ENCODE measurements at places on chromosomes 1 and 21.

- no peak for DNase-seq
These were observed 27.7 kb upstream of the SYT6 start for GRCh38 chr1:114181356-114181755.

DNA sequence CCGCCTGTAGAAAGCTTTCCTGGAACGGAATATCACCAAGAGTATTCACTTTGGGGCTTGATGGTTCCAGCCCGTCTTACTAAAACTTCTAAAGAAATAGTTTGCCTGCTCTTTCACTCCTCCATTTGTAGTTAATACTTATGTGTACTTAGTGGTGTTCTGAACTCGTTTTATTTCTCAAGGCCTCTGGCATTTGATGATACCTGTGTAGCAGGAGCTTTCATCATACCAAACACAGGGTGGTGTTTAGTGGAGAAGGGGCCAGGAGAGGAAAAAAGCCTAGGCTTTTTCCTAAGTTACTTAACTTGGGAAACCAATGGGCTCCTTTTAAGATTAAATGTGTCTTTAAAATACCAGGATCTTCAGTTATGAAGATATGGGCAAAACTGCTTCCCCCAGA lies 74.3 kb downstream of the RPS6KA1 start:
- no peak for DNase-seq

GRCh38 chr21:46004168-46004861 lies 22.7 kb downstream of the COL6A1 start:
- DNase-seq, result peak; percentile 93

GRCh38 chr21:33942426-33942825 lies 26.8 kb upstream of the ATP5PO start:
- DNase-seq, result no peak

- no peak for DNase-seq
These were observed 92.0 kb downstream of the KIF1B start for GRCh38 chr1:10302416-10302815.

- no peak for DNase-seq
These were observed 42.5 kb downstream of the WDR4 start for GRCh38 chr21:42836767-42837301.

- no peak for DNase-seq
These were observed 28.0 kb upstream of the PLCH2 start for GRCh38 chr1:2448098-2448445.

- DNase-seq, result no peak
These were observed 152.5 kb downstream of the TIAM1 start for GRCh38 chr21:31191553-31191952.

- no peak for DNase-seq
These were observed 157.9 kb upstream of the NBPF11 start for GRCh38 chr1:148309940-148310500.

DNA sequence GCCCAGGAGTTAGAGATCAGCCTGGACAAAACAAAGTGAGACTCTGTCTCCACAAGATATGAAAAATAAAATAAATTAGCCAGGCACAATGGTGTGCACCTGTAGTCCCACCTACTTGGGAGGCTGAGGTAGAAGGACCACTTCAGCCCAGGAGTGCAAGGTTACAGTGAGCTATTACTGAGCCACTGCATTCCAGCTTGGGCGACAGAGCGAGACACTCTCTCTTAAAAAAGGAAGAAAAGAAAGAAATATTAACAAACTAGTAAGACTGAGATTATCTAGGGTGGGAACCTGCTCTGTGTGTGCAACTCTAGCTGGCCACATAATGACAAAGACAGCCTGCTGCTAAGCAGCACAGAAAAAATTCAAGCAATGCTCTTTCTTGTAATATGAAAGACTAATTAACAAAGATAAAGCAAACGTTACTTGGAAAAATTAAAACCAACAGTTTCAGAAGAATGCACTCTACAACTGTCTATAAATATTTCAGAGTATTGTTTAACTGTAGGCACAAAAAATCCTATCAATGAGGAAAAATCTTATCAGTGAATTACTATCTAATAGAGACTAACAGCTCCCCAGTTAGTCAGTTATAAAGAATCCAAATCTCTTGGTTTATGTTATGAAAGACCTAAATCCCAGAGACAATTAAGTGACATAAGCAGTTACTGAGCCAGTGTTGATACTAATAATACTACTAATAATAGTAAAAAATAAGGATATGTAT lies 74.5 kb downstream of the ENAH start:
- DNase-seq, result no peak

- no peak for DNase-seq
These were observed 147.7 kb downstream of the DMRTA2 start for GRCh38 chr1:50275566-50275965.

DNA sequence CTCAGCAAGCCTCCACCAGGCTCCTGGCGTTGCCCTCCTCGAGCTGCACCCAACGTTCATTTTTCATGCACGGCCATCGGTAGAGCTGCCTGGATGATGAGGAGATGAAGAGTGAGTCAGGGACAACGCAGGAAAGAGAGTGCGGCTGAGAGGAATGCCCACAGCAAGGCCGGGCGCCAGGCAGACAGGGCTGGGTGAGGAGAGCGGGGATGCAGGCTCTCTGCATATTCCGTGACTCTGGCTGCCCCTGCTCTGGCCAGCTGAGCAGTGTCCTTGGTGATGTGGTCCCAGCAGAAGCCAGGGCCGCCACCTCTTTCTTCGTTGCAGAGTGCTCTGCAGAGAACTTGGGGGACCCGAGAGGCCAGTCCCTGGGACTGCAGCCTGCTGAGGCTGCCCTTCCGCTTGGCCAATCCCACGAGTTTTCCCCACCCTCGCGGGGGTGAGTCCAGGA lies 10.8 kb downstream of the UMODL1 start:
- DNase-seq, result no peak

GRCh38 chr1:173862769-173863223 lies 5.0 kb downstream of the GAS5 start:
- DNase-seq, result no peak

- DNase-seq, result no peak
These were observed 3.6 kb downstream of the ZC3H12A start for GRCh38 chr1:37477946-37478345.

DNA sequence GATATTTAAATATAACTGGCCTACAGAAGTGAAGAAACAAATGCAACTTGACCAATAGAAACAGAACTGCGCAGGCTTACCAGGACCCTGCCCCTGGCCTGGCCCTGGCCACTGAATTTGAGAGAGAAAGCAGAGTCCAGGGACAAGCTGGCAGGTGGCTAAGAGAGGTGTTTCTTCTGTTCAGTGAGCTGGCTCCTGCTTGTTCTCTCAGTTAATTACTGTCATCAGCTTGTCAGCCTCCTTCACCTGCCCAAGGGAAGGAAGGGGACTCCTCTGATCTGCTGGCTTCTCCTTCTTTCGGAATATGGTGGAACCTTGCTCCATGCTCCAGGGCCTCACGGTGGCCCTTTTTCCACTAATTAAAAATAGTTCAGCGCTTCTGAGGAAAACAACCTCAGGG lies 388.4 kb downstream of the DISC1 start:
- DNase-seq, result no peak

- no peak for DNase-seq
These were observed 20.2 kb downstream of the ARHGEF11 start for GRCh38 chr1:157025385-157025784.

DNA sequence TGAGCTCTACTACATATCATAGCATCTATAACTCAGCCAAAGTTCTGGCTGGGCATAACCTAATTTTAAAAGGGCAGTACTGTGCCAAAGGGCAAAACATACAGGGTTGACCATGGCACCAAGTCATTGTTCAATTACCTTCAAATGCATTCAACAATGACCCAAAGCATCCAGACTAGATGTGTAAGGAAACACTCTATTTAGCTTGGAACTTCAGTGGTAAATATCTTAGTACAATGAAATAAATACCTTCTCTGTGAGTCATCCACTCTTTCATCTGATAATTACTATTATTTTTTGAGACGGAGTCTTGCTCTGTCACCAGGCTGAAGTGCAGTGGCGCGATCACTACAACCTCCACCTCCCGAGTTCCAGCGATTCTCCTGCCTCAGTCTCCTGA lies 70.0 kb downstream of the NVL start:
- no peak for DNase-seq

- no peak for DNase-seq
These were observed 8.4 kb upstream of the HIVEP3 start for GRCh38 chr1:41927118-41927517.

DNA sequence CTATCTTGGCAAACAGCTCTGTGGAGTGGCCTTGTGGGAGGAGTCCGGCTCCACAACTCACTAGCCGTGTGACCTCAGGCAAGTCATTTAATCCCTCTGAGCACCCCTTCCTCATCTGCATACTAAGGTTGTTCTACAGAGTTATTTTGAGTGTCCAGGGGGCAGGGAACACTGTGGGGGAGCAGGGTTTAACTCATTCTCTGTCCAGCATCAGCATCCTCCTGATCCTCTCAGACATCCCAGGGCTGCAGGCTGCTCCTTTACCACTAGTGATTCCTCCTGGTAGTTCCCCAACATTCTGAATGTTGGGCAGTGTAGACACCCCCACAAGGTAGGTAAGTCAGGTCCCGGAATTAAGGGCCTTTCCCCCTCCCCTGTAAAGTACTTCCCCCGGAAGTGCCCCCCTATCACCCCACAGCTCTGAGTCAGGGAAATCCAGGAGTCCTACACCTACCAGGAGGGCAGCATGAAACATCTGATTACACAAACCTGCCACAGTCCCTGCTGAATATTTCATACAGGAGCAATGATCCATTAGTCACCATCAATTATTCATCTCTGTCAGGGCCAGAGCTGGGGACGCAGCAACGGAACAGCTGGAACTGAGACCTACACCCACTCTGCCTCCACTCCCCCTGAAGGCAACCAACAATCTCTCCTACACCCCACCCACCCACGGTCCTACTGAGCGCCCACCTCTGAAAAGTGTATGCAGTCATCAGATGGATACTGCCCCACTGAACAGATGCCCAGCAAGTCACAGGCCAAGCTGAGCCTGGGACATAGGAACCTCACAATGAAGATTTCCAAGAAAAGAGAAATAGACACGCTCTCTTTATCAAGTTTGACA lies 20.5 kb downstream of the SYT2 start:
- DNase-seq, result no peak

DNA sequence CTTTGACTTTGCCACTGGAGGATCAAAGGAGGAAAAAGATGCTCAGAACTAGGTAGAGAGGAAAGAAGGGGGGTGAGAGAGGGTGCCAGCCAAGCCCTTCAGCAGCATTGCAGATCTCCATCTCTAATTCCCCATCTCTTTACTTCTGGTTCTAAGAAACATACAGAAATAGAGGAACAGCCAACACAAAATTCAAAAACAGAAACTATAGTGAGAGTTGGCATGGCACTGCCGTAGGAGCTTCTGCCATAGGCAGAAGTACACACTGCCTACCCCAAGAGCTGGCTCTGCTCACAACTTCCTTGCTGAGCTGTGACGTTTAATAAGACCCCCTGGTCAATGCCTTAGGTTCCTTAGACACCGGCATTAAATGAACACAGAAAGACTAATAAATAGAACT lies 26.6 kb upstream of the RPF1 start:
- no peak for DNase-seq

GRCh38 chr21:29053011-29053553 lies 20.4 kb downstream of the CCT8 start:
- no peak for DNase-seq

GRCh38 chr1:109482791-109483671 lies 674 bp upstream of the ATXN7L2 start:
- DNase-seq, result no peak

DNA sequence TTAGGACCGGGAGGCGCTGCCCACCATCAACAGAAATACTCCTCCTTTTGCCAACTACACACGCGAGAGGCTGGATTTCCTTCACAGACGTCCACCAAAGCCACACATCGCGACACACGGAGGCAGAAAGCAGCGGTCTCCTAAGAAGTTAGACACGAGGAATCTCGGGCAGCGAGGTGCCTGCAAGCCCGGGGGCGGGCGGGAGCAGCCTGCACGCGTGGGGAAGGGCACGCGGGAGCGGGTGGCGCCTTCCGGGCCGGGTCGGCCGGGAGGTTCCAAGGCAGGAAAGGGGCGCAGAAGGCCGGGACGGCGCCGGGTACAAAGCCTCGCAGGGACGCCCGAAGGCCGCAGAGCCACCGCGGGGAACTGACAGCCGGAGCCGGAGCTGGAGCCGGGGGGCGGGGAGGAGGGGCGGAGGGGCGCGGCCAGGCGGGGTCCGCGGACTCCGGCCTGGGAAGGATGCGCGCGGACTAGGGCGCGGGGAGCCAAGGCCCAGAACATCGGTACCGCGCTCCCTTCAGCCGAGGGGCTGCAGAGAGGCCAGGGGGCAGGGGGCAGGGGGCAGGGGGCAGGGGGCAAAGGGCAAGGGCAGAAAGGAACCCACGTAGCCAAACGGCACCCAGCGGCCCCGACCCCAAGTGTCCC lies 722 bp downstream of the NPHP4 start:
- no peak for DNase-seq

DNA sequence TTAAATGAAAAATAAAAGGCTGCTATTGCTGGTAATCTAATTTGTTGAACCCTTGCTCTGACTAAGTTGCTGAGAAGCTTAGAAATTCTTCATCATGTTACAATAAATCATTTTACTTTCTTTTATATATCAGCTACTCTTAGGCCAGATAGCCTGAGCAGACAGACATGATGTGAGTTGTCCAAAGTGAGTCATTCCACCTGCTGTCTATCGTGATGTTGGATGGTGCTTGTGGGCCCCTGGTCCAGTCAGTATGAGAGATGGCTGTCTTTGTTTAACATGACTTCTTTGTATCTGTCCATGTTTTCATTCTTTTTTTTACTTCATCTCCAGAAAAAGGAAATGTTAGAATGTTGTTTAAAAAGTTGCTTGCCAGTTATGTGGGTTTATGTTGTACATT lies 188.8 kb downstream of the ADGRL2 start:
- no peak for DNase-seq

DNA sequence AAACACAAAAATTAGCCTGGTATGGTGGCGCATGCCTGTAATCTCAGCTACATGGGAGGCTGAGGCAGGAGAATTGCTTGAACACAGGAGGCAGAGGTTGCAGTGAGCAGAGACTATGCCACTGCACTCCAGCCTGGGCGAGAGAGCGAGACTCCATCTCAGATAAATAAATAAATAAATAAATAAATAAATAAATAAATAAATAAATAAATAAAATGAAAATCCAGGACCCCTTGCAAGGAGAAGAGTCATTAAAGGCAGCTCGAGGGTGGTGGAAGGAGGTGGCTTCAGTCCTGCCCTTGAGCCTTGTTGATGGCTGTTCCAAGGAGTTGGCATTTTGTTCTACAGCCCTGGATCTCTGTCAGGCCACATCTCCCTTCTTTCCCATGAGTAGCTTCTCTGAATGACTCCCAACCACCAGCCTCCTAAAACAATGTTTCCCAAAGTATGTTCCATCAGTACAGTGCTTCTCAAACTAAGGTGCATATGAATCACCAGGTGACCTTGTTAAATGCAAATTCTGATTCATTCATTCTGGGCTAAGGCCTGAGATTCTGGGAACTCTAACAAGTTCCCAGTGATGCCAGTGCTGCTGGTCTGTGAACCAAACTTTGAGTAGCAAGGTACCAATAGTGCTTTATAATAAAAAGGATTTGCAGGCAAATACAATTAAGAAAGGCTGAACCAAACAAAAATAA lies 99.0 kb downstream of the KCNN3 start:
- no peak for DNase-seq

- no peak for DNase-seq
These were observed 139.2 kb downstream of the PTPRC start for GRCh38 chr1:198778049-198778448.

- DNase-seq, result no peak
These were observed 88.5 kb upstream of the DEPDC1 start for GRCh38 chr1:68585351-68585750.
